ENCODE measurements at places on chromosomes 13 and 19.

- no peak for DNase-seq
Observed at GRCh38 chr19:55077106-55077505, 1.4 kb downstream of the EPS8L1 start.

- DNase-seq: no peak
Observed at GRCh38 chr13:85985797-85986196, 186.6 kb upstream of the SLITRK6 start.

DNA sequence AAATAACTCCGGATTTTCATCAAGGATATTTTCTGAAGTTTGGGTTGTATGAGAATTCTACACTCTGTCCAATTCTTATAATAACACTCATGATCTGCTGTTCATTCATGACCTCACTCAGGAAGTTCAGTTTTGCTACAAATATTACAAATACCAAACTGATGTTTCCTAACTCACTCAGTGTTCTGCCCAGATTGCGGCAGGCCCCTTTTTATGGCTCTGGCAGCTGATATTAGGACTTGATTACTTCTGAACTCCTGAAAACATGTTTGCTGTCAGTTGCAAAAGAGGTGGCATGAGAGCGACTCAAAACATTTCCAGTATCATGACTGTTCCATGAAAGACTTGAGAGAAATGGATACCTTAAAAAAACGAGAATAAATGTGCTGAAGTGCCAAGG, 188.0 kb downstream of the RGCC start:
- no peak for DNase-seq

GRCh38 chr19:8057545-8058270, 5.1 kb downstream of the CCL25 start:
- no peak for DNase-seq

DNA sequence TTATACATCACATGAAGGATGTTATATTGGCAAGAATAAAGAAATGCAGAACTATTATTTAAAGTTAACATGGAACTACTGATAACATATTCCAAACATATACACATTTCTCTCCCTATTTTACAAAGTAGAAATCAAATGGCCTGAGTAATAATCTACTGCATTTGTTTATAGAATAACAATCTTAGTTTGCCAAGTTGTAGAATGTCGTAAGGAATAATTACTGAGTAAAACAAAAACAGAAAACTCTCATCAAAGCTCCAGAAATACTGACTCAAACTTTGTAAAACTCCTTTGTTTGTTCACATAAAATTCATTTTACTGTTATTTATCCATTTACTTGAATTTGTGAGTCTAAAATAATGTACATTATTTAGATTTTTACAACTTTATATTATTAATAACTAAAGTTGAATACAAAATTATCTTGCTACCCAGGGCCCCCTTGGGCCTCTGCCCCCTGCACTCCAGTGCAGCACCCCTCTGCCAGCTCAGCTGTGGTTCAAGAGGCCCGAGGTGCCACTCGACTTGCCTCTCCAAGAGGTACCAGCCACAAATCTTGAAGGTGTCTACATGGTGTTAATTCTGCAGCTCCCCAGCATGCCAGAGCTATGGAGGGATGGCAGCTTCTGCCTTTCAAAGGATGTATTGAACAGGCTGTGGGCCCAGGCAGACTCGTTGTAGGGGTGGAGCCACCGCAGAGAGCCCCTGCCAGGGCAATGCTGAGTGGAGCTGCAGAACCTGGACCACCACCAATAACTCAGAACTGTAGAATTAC, 2819.7 kb downstream of the PCDH9 start:
- no peak for DNase-seq
